ENCODE measurements at places on chromosomes 12 and 14. TPM values are rescaled to one million over a fixed set of nuclear protein-coding genes. Genes with fewer than 3 reads are reported as not detected.

The MYO1H gene
- not detected for polyA plus RNA-seq

The KCNMB4 gene
- 0.57 TPM for polyA plus RNA-seq

The KCNH3 gene
- 1.3 TPM for polyA plus RNA-seq

The OAS2 gene
- polyA plus RNA-seq: 20.6 TPM

The NRIP2 gene
- 0.24 TPM for polyA plus RNA-seq

The HIF1A gene
- polyA plus RNA-seq: 79.0 TPM

The VASH1 gene
- polyA plus RNA-seq: 3.3 TPM

The SLC10A1 gene
- polyA plus RNA-seq: not detected

The CLSTN3 gene
- polyA plus RNA-seq: 10.5 TPM

The CEBPE gene
- 0.73 TPM for polyA plus RNA-seq

The RITA1 gene
- 17.6 TPM for polyA plus RNA-seq

The KRT73 gene
- not detected for polyA plus RNA-seq

The SPTB gene
- not detected for polyA plus RNA-seq

The PKP2 gene
- 3.1 TPM for polyA plus RNA-seq

The ADCK1 gene
- polyA plus RNA-seq: 3.7 TPM

The DDX47 gene
- 30.1 TPM for polyA plus RNA-seq

The MUCL1 gene
- not detected for polyA plus RNA-seq

The L2HGDH gene
- polyA plus RNA-seq: 0.86 TPM

The FGF6 gene
- polyA plus RNA-seq: not detected

The CLEC14A gene
- not detected for polyA plus RNA-seq
